Activated gamma-delta T cell (primary cell): ENCODE measurements at places on chromosomes 6 and 20.

- DNase-seq = no peak
Observed at GRCh38 chr20:57802765-57803507, 93.1 kb upstream of the PMEPA1 start.

DNA sequence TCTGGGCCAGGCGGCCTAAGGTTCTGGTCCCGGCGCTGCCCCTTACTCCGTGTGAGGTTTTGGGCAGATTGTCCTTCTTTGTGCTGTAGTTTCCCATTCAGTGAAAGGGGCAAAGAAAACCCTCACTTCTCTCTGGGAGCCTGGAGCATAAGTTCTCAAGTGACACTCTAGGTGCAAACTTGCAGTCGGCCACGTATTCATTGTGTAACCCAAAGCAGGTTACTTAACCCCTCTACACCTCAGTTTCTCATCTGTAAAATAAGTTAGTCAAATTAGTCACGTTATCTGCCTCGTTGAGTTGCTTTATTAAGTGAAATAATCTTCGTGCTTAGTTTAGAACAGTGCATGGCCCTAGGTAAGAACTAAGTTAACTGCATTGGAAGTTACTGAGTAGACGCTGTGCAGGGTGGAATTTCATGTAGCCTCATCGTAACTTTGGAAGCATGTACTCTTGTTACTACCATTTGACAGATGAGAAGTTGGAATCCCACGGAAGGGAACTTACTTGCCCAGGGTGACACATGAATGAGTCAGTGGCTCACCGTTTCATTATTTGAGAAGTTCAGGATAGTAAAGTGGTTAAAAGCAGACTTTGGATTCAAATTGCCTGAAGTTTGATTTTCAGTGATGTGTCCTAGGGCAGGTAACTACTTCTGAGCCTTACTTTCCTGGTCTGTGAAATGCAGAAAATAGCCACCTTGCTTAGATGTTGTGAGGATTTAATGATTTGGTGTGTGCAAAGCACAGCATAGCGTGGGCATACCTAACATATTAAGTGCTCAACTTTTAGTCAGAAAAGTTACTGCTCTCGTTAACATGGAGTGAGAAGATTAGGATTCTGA lies 556 bp upstream of the MROH8 start:
- no peak for DNase-seq

DNA sequence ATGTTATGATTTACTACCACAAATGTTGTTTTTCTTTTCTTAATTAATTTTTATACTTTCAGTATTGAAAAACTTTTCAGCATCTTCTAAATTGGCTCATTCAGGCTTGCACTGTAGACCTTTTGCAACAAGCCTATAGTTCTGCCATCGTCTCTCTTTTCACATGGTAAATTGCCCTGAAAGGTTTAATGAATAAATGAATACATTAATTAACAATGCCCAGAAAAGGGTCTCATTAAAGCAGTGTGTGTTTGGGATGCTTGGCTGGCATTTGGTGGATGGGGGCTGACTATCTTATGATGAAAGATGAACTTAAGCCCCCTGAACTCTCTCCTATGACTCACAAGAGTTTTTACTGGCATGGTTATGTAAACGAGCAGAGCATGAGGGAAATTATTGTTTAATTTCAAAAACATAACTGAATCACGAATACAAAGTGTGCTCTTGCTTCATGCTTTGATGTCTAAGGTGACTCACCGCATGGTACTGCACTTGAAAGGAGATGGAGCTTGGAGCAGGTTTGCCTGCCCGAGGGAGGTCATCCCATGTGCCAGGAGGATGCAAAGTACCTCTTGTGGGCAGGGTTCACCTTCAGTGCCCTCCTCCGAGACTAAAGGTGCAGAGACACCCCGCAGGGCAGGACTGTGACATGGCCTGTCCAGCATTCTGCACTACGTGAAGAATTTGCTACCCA lies 13.8 kb upstream of the PCK1 start:
- DNase-seq = no peak

- no peak for DNase-seq
Observed at GRCh38 chr6:118511930-118512715, 36.0 kb upstream of the PLN start.

GRCh38 chr6:169824021-169824420 lies 72.6 kb downstream of the ERMARD start:
- no peak for DNase-seq

- DNase-seq = no peak
Observed at GRCh38 chr6:16306334-16306733, 67.9 kb downstream of the GMPR start.

DNA sequence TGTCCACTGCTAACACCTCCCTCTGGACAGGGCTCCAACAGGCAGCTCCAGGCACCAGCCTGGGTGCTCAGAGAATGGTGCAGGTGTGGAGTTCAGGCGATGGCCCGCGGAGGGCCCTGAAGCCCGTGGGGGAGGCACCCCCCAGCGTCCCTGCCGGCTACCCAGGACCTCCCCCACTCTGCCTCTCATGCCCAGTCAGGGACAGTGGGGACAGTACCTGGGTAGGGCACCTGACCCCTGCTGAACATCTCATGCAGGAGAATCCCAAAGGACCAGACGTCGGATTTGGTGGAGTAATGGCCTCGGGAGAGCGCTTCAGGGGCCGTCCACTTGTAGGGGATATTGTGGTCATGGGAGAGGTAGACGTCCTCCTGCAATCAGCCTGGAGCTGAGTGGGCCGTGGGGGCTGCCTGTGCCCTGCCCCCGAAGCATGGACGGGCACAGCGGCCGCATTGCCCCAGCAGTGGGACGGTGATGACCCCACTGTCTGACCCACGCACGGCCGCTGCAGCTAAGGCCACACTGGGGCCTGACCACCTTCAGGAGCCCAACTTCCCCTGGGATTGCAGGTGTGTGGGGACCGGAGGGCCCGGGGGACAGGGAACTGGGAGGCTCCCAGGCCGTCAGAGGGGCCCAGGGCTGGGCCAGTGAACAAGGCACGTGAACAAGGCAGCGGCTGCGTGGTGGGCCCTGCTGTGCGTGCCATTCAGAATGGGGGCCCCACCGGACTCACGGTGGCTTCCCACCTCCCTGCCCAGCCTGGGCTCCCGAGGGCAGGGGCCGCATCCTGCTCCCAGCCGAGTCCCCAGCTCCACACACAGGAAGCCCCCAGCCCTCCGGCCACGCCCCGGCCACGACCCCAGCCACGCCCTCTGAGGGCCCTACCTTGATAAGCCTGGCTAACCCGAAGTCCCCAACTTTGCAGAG lies 7.1 kb downstream of the PTK6 start:
- DNase-seq = no peak
